Activated CD4-positive, CD25-positive, alpha-beta regulatory T cell treated with anti-CD3 and anti-CD28 coated beads, Interleukin-2, amount 50 U/mL, for 16 hours (primary cell): ENCODE measurements at places on chromosomes 3 and 15.

DNA sequence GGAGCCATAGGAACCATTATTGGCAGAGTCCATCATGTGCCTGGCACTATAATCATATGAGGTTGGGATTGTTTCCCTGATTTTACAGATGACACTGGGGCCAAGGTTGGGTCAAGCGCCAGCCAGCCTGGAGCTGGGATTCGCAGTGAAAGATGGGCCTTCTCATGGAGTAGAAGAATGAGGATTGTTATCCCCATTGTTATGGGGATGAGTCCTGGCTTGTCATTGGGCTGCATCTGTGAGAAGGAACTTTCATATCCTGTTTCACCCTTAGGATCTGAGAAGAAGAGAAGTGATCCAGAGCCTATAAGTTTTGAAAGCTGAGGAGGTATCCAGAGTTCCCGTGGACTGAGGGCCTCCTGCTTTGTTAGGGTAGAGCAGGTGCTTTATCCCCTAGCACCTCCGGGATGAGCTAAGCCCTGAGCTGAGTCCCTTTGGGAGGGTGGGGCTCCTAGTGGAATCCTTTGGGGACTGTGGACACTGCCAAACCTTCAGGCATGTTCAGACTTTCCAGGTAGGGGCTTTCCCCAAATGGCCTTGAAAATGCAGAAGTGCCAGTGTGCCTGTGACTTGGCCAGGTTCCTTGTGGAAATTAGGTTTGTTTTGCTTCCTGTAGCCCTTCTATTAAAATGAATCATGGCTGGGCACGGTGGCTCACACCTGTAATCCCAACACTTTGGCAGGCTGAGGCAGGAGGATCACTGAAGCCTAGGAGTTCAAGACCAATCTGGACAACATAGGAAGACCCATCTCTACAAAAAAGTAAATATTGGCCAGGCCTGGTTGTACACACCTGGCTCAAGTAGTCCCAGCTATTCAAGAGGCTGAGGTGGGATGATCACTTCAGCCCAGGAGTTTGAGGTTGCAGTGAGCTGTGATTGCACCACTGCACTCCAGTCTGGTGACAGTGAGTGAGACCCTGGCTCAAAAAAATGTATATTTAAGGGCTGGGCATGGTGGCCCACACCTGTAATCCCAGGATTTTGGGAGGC lies 30.2 kb upstream of the BSN start:
- DNase-seq, result no peak

DNA sequence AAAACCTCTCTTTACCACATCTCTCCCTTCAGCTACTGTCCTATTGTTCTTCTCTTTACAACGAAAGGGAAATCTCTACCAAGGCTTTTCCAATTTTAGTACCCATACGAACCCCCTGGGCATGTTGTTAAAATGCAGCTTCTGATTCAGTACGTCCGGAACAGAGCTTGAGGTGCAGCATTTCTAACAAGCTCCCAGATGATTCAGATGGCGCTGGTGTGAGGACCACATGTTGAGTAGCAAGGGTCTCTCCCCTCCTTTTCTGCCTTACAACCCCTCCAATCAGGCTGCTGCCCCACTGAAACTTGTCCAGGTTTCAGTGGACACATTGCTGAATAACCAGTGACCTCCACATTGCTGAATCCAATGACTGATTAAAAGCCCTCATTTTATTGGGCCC lies 177.1 kb upstream of the FEZF2 start:
- DNase-seq, result no peak

- DNase-seq, result peak; percentile 52
These were observed 8.6 kb downstream of the TFRC start for GRCh38 chr3:196073255-196073753.

DNA sequence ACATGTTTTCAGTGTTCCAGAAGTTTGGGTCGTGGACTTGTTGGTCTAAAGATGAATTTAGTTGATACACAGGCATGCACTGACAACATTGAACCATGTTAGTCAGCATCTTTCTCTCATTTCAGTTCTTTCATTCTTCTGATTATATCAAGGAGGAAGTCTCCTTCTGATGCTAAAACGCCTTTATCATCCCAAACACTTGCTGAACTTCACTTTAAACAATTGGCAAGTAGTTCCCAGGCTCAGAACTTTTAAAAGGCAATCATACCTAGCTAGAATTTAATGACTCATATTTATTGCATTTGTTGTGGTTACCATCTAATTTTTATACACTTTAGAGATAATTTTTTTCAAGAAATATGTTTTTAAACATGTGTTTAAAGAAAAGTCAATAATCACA lies 15.9 kb downstream of the LMCD1 start:
- no peak for DNase-seq

GRCh38 chr3:179321668-179322285 lies 1.1 kb upstream of the ZNF639 start:
- DNase-seq, result no peak

GRCh38 chr3:57436195-57436761 lies 107.9 kb downstream of the DNAH12 start:
- DNase-seq, result no peak

DNA sequence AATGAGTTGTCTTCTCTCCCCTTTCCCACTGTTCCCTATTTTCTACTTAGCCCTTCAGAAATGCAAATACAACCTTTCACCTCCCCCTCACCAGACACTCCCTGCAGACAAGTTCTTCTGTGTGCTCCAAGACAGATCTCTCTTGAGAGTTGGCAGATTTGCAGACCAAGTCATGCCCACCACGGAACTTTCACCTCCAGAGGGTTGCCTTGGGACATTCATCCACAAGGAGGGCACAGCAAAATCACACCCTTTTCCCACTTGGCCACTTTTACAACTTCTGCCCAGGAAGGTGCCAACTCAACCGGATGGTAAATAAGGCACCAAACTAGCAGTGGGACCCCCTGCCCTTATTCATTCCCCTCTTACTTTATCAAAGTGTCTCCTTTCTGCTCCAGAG lies 53.5 kb downstream of the SLC30A4 start:
- DNase-seq, result no peak

DNA sequence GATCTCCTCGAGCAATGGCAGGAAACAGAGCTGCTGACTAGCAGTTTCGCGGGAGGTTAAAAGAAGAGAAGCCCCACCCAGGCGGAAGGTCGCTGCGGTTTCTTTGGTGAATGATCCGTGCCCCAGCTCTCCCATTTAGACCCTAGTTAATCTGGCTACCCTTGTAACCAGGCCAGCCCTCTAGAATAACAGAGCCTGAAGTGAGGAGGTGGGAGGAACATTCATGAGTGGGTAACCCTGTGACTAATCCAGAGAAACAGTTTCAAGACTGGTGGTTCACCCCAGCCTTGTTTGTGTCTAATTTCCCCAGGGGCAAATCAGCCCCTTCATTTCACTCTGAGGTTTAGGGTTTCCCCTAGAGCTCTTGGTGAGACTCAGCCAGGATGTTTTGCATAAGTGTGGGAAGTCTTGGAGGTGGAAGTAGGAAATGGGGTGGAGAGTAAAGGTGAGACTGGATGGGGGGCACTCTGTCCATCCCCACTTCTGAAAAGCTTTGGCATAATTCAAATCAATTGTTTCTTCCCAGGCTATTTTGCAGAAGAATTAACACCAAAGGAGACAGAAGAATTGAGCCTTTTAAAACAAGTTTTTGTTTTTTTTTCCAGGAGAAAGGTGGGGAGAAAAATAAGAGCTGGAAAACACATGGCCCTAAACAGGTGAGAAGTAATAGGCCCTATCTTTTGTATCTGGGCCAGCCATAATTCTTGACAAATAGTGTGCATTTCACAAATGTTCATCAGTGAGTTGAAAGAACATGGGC lies 303.1 kb downstream of the RPLP1 start:
- DNase-seq, result peak; percentile 48

DNA sequence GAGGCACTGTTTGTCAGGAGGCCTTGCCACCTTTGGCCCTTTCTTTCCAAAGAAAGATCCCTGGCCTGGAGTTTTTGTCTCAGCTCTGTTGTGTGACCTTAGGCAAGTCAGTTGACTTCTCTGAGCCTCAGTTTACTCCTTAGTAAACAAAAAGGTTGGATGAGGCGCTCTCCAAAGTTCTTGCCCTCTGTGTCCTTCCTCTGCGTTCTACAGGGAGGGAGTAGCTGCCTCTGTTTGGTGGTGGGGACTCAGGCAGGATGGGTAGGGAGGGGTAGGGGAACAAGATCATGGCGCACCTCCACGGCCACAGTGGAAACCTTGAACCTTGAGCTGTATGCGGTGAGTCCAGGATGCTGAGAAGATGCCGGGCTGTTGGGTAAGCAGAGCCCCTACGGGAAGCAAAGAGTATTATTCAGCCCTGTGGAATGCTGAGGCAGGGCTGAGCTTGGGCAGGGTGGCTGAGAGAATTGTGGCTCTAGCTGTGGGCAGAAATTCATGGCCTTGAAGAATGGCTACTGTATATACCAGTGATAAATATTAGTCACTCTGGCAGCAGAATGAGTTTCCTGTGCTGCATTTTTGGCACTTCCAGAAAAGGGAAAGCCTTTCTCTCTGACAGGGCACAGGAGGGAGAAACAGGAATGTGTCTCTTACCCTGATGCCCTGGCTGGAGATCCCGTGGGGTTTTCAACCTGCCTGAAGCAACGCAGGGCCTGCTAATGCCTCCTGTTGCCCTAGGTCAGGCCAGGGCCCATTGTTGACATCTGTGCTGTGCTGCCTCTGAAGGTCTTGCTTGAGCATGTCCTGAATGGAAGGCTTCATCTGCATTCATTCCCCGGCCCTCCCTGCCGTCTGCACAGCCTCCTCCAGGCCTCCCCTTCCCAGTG lies 39.9 kb downstream of the SMAD3 start:
- no peak for DNase-seq

DNA sequence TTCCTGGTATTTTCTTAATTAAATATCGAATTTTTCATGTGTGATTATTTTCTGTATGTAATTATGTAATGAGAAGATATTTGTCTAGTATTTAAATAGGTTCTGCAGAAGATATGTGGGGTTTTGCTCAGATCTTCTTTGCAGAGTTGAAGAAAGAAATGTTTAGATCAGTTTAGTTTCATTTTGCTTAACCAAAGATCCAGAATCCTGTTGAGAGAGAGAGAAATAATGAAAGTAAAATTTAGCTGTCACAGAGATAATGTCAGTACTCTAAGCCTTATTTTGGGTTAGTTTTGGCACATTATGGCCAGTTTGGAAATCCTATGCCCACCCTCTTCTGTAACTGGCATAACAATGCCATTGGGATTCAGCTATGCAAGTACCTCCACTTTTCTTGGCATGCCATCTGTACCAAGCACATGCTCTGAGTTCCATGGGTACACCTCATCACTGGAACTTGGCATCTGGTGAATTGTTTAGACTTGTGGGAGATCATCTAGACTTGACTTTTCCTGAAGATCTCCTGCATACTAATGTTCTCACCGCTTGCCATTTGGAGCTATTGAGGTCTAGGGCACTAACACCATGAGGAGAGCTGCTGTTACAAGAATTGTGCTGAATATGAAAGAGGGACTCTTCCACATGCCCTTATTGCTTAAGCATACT lies 30.9 kb downstream of the PLSCR1 start:
- DNase-seq, result no peak

DNA sequence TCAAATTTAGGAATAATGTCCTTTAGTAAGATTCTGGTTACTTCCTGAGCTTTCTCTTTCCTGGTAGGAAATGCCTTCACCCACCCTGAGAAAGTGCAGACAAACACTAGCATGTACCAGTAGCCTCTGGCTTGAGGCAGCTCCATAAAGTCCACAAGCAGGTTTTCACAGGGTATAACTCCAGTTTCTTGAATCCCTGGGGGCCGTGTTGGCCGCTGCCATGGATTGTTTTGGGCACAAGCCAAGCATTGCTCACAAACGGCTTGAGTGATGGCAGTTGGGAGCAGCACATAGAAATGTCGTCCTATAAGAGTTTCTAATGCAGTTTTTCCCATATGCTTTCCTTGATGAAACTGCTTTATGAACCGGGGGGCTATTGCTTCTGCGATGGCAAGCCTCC lies 164.1 kb downstream of the STXBP5L start:
- DNase-seq, result no peak

- DNase-seq, result no peak
These were observed 33.8 kb downstream of the CCDC54 start for GRCh38 chr3:107411056-107411455.

DNA sequence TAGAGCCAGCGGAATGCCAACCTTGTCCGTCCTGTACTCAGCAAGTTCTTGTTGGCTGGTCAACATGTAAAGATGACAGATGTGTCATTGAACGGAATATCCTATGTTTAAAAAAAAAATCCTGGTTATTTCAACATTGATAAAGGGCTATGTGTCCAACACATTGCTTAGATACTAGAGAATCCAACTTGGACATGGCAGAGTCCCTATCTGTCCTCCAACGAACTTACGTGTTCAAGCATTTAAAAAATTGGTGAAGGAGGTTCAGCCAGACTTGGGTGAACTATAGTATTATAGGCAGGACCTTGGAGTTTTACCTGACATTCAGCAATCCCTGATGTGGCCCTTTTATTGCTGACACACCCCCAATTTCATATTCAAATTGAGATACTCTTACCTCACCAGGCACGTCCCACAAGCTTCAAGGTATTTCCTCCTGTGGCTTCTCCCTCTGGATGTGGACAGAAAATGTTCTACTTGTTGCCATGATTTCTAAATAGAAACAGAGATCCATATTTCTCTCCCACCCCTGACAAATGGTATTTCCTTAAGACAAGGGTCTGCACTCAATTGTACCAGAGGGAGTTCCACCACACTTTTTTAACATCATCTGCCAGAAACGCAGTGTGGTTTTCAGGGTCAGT lies 207.7 kb upstream of the TPM1 start:
- no peak for DNase-seq

- DNase-seq, result no peak
These were observed 8.5 kb upstream of the UBXN7 start for GRCh38 chr3:196440696-196441095.

DNA sequence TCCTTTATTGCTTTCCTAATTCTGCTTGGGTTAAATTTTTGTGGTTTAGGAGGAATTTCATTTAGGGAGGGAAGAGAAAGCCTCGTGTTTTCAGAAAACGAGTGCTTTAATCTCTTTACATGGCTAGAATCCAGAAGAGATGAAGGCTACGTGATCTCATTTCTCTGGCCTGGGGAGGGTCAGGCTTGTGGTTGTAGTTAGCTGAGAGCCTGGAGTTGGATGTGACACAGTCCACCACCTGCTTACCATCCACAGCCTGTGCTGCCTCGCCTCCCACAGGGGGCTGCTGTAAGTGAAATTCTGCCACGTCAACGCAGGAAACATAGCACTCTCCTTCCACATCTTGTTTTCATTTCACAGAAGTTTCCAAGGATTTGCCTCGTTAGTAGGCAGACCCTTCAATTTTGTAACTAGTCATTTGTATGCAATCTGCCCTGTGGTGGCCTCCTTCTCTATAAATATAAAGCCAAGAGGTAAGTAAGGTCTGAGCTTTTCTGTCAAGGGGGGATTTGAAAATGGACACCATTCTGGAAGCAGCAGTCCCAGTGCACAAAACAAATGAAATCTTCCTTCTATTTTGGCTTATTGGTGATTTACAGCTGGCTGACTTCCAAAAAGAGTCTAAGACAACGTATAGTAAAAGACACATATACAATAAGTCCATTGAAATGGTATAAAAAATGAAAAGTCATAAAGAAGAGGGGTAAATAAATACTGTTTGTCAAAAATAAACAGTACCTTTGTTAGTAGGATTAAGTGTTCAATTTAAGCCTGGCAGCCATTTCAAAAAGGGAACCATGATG lies 3.4 kb downstream of the GXYLT2 start:
- no peak for DNase-seq

- no peak for DNase-seq
These were observed 40.5 kb upstream of the XIRP1 start for GRCh38 chr3:39232859-39233258.
